ENCODE measurements at places on chromosomes 16 and 17.

DNA sequence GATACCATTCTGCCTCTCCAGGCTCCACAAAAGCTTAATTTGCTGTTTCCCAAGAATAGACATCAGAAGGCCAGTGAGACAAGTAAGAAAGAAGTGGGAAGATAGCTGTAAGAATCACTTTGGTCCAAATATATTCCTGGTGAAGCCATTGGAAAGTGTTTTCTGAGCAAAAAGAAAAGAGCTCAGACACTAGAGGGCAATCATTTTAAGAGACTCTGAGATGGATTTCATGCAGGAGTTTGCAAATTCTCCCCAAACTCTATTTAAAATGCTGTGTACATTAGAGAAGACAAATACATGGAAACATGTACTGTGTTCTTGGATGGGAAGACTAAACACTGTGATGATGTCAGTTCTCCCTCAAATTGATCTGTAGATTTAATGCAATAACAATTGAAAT is 8.0 kb upstream of the SLC6A2 start:
- no peak for DNase-seq

GRCh38 chr17:41868568-41868967 is 3.3 kb upstream of the KLHL11 start:
- no peak for DNase-seq

DNA sequence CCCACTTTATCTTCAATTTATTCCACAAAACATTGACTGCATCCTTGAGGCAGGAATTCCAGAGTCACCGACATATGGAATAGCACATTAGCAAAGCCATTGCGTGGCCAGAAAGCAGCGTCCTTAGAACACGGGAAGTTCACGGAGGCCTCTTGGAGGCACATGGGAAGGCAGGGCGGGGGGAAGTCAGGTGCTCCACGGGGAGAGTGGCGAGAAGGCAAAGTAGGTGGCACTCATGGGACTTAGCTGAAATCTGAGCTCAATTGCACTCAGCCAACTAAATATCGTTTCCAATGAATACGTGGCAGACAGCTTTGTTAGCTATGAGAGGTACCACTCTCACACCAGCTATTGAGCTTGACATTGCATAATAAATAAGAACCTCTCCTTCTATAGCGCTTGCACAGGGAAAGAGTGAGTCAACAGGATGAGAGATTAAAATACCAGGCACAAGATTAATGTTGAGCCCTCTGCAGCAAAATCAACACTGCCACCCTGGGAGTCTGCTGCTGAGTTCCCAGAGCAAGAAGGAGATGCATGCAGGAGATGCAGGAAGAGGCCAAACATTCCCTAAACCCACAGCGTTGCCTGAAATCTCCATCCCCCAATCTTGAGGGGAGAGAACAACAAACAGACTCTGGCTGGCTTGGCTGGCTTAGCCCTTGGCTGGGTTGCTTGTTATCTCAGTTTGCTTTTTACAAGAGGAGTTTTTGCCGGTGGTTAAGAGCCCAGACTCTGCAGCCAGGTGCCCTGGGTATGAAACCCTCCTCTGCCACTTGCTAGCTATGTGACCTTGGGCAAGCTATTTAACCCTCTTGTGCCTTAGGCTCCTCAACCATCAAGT is 28.8 kb downstream of the ABCC12 start:
- DNase-seq: no peak

DNA sequence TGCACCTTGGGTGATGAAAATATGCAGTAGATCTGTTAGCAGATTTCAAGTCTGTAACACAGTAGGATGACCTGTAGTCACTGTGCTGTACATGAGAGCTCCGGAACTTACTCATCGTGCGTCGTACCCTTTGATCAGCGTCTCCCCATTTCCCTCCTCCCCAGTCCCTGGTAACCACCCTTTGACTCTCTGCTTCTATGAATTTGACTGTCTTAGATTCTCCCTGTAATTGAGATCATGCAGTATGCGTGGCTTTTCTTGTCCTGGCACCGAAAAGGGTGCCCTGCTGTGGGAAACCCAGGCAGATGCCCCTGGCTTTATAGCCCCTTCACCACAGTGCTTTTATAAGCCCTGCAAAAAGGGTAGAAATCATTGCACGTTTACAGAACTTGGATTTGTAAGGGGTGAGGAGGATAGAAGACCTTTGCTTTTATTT is 20.5 kb downstream of the CLEC16A start:
- no peak for DNase-seq

GRCh38 chr17:40608061-40608581 is 39.5 kb downstream of the SMARCE1 start:
- DNase-seq: no peak

DNA sequence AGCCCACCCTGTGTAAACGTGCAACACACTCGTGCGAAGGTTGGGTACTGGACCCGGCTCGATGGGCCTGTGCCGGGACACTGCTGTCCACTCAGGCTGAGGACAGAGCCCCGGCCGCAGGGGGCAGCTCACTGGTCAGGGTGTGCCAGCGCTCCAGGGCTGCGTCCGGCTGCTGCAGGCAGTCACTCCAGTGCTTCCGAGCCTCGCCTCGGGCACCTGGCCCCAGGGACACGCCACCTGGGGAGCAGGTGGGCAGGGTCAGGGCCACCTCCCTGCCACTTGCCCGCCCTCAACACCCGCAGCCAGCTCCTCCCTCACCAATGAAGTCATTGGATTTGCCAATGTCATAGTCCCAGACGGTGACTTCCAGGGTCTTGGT is 4.7 kb downstream of the DOC2A start:
- no peak for DNase-seq

DNA sequence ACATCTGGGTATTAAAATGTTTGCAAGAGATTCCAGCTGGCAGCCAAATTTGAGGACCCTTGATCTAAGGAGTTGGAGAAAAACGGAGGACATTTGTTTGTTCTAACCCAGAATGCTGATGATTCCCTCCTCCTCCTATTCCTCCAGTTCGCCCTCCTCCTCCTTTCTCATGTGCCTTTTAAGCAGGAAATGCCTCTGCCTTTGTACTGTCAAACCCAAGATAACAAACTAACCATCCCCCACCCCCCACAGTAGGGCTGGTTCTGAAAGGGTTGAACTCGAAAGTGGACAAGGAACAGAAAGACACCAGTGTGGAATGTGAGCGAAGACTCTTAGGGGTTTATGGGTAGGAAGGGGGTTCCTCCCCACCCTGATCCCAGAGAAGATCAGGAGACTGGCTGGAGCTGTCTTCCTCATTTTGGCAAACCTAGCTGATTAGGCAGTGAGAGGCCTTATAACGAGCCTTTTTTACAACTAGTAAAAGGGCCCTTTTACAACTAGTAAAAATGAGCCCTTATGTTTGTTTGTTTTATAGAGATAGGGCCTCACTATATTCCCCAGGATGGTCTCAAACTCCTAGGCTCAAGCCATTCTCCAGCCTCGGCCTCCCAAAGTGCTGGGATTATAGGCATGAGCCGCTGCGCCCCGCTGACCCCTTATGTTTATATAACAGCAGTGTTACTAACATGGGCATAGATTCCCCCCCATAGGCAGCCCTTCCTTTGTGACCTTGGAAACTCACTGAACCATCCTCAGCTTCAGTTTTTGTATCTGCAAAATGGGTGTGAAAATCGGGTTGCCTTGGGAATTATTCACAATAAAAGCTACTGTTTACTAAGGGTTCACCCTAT is 975 bp downstream of the CHD9 start:
- no peak for DNase-seq

DNA sequence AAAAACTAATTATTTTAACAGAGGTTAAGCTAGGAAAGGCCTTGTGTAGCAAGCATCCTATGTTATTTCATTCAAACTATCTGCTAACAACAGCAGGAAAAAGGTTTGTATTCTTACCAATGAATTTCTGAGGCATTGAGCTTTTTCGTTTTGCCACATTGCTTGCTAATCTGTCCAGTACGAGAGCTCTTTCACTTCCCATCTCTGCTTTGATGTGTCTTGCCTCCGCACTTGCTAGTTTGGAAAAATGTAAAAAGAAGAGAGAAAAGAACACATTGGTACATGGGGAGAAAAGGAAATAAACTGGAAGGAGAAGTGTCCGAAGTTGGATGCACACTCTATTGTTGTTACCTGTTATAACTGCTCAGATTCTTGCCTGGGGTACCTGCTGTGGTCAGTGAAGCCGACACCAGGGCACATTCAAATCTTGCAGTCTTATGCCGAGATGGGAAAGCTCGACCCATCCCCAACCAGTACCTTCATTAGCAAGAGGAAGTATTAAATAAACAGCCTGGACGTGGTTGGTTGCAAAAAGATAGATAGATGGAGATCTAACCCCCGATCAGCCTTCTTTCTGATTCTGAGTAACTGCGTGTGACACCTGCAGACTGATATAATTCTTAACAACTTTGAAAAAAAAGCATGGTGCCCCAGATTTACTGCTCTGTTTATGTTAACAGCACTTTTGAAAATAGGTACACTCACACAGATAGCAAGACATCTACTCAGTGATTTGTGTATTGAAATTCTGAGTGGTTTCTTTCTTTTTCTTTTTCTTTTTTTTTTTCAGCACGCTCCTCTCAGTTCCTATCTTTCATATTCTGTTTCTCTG is 40.0 kb downstream of the GRB7 start:
- DNase-seq: no peak

DNA sequence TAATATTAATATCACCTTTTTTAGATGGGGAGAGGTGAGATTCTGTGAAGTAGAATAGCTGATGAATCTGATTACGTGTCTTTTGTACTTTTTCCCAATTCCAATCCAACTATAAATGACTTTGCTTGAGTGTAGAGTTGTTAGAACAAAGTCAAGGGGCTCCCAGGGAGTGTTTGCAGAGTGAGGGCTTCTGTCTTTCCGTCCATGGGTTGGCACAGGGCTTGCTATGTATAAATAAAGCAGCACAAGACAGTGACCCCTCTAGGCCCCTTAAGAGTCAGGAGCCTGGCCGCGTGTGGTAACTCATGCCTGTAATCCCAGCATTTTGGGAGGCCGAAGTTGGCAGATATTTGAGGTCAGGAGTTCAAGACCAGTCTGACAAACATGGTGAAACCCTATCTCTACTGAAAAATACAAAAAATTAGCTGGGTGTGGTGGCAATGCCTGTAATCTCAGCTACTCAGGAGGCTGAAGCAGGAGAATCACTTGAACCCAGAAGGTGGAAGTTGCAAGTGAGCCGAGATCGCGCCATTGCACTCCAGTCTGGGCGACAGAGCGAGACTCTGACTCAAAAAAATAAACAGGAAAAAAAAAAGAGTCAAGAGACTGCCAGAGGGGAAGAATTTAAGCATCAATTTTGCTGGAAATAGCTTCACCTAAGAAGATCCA is 127.9 kb upstream of the HS3ST3A1 start:
- no peak for DNase-seq

- DNase-seq: no peak
Observed at GRCh38 chr17:38872671-38873385, 3.0 kb downstream of the LASP1 start.

- DNase-seq: no peak
Observed at GRCh38 chr16:50025537-50025931, 509 bp downstream of the CNEP1R1 start.

DNA sequence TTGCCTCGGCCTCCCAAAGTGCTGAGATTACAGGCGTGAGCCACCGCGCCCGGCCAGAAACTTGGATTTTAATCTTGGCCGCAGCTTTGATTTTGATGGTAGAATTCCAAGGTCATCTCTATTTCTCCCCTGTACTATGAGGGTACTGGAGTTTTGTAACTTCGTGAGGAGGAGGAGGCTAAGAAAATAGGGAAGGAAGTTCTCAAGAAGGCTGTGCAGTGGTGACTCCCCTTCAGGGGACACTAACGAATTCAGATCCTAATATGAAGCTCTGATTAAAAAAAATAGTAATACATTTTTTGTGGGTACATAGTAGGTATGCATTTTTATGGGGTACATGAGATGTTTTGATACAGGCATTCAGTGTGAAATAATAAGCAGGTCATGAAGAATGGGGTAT is 55.9 kb downstream of the LDHD start:
- no peak for DNase-seq

DNA sequence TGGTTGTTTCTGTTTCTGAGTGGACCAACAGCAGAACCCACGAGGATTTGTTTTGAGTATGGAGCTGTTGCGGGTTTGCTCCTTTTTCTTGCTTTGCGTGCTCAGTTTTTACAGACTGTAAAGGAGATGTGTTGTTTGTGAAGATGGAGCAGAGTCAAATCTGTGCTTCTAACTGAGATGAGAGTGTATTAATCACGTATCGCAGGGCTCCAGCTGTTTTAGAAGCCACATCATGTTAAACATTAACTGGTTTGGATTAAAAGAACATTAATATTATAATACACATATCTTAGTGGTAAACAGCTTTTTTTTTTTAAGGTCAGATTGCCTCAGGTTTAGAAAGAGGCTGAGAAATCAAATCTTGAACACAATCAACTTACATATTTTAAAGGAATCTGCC is 69.4 kb downstream of the YPEL2 start:
- DNase-seq: no peak

GRCh38 chr17:76887802-76888201 is 19.6 kb downstream of the MGAT5B start:
- DNase-seq: no peak

- peak; percentile 73 for DNase-seq
Observed at GRCh38 chr17:57243171-57243622, 13.1 kb upstream of the MSI2 start.

- no peak for DNase-seq
Observed at GRCh38 chr16:11205754-11206581, 50.0 kb downstream of the SOCS1 start.

DNA sequence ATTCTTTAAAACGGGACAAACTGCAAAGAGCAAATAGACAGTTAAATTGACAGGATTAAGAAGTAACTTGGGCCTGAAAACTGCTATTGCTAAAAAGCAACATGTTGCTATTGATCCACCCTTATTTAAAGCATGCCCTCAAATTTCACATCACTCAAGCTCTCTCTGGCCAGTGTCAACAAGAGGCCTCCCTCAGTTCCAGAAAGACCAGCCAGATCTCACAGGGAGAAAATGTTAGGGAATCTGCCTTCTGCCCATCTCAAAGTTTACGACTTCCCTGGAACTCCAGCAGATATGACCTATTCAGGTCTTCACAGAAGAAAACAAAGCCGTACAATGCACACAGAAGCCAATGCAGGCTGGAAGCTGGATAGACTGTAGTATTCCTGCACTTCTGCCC is 8.9 kb downstream of the CFAP20 start:
- DNase-seq: no peak

DNA sequence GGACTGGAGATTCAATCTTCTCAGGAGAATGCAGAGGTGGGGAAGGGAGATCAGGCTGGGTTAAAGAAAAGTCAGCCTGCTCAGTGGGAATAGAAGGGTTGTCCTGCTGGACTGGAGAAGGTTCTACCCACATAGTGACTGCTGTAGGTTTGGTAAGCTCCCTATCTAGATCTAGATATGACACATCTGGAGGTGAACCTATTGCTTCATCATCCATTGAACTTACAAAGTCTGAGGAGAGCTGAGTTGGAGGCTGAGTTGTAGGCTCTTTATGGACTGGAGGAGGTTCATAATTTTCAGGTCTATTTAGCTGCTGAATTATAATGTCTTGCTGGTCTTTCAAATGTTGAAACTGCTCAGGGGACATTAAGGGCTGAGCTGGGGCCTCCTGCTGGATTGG is 46.0 kb upstream of the NF1 start:
- no peak for DNase-seq

GRCh38 chr16:70428178-70428998 is 10.5 kb downstream of the ST3GAL2 start:
- DNase-seq: peak; percentile 46

All from neural crest cell (in vitro differentiated cells).